Hepatocyte (in vitro differentiated cells): ENCODE measurements at places on chromosomes 13 and 19. TPM values are rescaled to one million over a fixed set of nuclear protein-coding genes. Genes with fewer than 3 reads are reported as not detected.
A peak's percentile ranks its signal among the peaks of the same experiment; 100 is the strongest.

DNA sequence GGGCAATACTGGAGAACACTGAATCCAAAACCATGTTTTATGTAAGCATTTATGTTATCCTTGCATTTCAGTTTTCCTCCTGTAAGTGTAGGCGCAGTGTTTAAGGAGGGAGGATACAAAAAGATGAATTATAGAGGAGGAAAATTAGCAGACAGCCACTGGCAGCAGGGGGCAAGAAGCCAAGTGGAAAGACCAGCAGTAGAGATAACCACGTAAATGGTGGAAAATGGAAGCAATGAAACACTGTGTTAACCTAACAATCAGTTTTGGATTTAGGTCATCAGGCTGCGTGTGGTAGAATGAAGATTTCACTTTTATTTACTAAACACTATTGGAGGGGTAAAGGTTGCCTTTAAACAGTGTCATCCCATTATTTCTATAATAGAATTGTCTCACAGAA lies 447.3 kb downstream of the GPC6 start:
- H3K4me3 ChIP-seq: no peak overlapping the region
- no peaks in the 10 kb centered on the region for H3K36me3 ChIP-seq
- no peak for DNase-seq
- H3K27ac ChIP-seq: no peak overlapping the region
- H3K4me1 ChIP-seq: no peaks in the 10 kb centered on the region

DNA sequence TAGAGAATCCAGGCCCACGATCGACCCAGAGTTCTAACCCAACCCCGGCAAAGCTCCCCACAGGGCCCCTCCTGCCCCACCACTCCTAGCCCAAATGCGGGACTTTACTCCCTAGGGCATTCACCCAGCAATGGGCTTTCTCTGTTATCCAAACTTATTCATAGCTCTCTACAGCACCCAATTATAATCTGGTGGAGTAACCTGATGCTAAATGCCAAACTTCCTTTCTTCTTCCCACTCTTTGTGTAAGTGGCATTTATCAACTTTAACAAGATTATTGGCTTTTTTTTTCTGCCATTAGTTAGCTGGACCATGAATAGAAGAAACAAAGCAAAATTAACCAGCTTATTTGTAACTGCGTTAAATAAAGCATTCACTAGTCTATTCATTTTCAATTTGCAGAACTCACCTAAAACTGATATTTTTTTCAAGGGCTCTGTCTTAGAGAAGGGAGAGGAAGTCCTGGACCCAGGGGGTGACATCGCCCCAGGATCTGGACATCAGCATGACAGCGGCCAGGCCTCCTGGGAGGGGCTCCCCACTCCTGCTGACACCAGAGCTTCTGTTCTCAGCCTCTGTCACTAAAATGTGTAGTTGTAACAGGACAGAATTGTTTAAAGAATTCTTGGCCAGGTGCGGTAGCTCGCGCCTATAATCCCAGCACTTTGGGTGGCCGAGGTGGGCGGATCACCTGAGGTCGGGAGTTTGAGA lies 1.5 kb downstream of the FAM124A start:
- H3K4me1 ChIP-seq: no peaks in the 10 kb centered on the region
- no peaks in the 10 kb centered on the region for H3K36me3 ChIP-seq
- no peak overlapping the region for H3K4me3 ChIP-seq
- no peak overlapping the region for H3K27ac ChIP-seq
- DNase-seq: no peak

Gene CARM1
- 45.1 and 45.7 TPM in 2 replicates for polyA plus RNA-seq

- DNase-seq: no peak
- H3K4me1 ChIP-seq: no peaks in the 10 kb centered on the region
- no peak overlapping the region for H3K4me3 ChIP-seq
- H3K27me3 ChIP-seq: no peaks in the 10 kb centered on the region
- H3K36me3 ChIP-seq: no peaks in the 10 kb centered on the region
Observed at GRCh38 chr13:113141601-113141970, 16.9 kb upstream of the PROZ start.

GRCh38 chr19:47444388-47444821 lies 25.1 kb upstream of the MEIS3 start:
- H3K4me1 ChIP-seq: peaks cover 11% of the 10 kb centered on the region
- no peaks in the 10 kb centered on the region for H3K36me3 ChIP-seq
- H3K27ac ChIP-seq: no peak overlapping the region
- peaks cover 74% of the 10 kb centered on the region for H3K27me3 ChIP-seq
- DNase-seq: peak; percentile 25
